ENCODE measurements at places on chromosomes 1 and 21.

DNA sequence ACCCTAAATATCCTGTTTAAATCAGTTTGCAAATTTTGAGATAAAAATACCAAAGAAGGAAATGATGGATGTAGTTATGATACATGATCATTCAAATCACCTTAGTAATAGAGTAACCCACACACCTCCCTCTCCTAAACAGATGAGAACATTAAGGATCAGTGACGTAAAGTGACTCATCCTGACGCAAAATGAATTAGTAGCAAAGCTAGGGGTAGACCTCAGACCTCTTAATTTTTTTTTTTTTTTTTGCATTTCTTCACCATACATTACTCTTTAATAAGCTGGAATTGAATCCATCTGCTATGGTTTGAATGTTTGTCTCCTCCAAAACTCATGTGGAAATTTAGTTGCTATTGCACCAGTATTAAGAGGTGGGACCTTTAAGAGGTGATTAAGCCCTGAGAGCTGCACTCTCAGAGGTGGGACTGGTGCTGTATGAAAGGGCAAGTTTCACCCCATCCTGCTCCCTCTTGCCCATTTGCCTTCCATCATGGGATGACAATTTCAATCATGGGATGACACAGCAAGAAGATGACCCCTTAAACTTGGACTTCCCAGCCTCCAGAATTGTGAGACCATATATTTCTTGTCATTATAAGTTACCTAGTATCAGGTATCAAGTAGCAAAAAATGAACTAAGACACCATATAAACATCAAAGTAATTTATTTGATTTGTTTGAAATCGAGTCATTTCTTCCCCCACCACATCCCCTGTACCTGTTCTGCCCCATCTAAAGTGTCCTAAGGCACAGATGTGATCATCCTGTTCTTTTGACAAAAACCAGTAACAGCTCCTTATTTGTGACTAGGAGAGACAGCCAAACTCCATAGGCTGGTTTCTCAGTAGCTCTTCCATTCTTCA lies 114.6 kb upstream of the DUSP10 start:
- DNase-seq: no peak

DNA sequence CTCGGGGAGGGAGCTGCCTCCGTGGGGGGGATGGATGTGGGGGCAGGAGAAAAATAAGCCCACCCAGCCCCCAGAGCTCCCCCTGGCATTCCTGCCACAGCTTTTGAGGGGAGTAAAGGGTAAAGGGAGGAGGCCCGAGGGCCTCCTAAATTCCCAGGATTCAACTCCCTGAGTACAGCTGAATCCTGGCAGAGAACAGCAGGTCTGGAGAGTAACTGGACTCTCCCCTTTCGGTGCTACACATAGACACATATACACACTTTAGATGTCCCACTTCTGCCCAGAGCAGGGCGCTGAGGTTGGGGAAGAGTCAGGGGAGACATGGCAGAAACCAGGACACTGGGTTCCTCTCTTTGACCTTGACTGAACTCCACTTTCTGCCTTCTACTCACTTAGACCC lies 3.0 kb downstream of the KIRREL1 start:
- DNase-seq: no peak

DNA sequence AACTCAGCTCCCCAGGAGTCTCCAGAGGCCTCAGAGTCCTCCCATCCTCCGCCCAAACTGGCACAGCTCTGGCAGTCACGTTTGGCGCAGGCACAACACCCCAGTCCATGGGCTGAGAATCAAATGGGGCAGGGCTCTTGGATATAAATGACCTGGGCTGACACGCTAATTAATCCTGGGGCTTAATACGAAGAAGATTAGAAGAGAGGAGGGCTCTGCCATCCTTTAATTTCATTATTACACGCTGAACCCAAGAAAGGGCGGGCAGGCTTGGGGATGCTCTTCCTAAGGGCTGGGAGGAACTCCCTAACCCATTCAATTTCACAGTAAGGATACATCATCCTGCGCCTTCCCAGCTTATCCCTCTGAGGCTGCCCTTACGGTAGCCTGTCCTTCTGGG lies 2.4 kb downstream of the GRIK3 start:
- DNase-seq: no peak

GRCh38 chr1:84763912-84764680 lies 73.8 kb upstream of the SSX2IP start:
- no peak for DNase-seq

GRCh38 chr1:34795916-34796315 lies 3.1 kb downstream of the GJA4 start:
- DNase-seq: no peak

- no peak for DNase-seq
Measured at GRCh38 chr1:190207733-190208132, 269.9 kb downstream of the BRINP3 start.

- no peak for DNase-seq
Measured at GRCh38 chr21:36745459-36745858, 46.5 kb downstream of the SIM2 start.

All from stimulated activated CD4-positive, alpha-beta T cell treated with anti-CD3 and anti-CD28 coated beads, Interleukin-12 subunit alpha, Interleukin-12 subunit beta, amount 100 ng/mL, for 48 hours (primary cell).